ENCODE measurements at places on chromosomes 5 and 9.

DNA sequence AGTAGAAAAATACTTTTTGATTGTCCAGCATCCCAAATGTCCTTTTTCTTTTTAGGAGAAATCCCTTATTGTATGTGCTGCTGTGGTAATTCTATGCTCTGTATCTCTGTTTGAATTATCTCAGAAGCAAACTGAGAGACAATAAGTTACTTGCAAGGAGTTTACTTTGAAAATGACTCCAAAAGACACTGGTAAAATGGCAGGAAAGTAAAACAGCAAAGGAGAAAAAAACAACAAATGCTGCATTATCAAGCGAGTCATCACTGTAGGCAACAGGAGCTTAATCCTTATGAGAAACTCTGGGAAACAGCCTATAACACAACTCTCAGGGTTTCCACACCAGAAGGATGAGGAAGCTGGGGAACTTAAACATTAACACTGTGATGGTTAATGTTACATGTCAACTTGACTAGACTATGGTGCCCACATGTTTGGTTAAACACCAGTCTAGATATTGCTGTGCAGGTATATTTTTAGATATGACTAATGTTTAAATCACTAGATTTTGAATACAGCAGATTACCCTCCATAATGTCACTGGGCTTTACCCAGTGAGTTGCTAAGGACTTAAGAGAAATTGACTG lies 92.6 kb upstream of the GAS1 start:
- no peak for DNase-seq

- DNase-seq: peak; percentile 62
Observed at GRCh38 chr9:131668439-131669268, 71.2 kb downstream of the RAPGEF1 start.

- DNase-seq: no peak
Observed at GRCh38 chr5:13910637-13911288, 33.7 kb downstream of the DNAH5 start.

DNA sequence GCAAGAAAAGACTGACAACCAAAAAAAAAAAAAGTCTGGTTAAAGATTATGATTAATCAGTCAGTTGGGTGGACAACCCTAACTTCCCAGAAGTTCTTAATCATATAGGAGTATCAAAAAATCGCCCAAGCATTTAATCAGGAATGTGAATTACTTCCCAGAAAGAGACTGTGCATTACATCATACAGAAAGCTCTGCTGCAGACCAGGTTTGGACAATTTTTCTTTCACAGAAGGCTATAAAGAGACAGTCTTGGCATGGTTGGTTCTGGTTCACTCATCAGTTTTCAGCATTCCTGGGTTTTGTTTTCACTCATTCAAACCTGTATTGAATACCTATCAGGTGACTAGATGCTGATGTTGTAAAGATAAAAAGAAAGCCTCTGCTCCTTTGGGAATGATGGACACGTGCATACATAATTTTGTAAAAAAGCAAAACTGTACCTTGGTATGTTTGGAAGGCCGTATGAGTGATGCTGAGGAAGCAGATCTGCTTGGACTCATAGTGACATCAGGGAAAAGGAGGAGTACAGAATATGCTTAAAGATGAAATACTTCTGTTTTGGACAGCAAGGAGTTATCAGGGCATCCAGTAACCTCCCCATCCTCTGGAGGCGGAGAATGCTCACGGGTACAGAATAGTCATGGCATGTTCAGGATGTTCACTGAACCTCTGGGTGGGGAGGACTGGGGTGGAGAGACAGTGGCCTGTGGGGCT lies 178.4 kb downstream of the GNA14 start:
- no peak for DNase-seq

GRCh38 chr5:116415182-116415581 lies 159.4 kb downstream of the SEMA6A start:
- DNase-seq: no peak

GRCh38 chr9:90308691-90309090 lies 333.9 kb downstream of the DIRAS2 start:
- DNase-seq: no peak

- no peak for DNase-seq
Observed at GRCh38 chr5:79955356-79955895, 35.6 kb downstream of the MTX3 start.

DNA sequence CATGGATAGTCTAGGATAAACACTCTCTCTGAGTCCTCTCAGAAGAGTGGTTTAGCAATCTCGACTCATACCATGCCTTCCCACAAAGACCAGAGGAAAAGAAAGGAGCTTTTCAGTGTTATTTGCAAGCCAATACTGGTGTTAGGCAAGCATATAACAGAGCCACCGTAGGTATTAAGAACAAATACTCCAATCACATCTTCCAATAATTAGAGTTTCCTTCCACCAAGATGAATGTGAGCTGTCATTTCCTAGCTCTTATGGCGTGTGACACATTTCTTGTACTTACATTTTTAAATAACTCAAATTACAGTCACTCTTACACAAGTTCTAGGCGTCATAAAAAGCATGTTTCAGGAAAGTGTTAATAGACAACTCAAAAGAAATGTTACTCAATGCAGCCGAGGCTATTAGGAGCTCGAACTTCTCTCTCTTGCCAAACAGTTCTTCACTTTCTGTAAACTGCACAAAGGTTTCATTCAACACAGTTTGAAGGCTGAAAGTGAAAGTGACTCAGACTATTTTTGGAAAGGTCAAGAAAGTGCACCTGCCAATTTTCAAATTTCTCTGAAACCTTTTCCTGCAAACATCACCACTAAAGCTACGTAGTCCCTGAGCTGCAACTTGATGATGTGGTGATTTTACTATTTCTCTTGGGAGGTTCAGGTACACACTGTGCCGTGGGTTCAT lies 153.8 kb downstream of the AUH start:
- DNase-seq: peak; percentile 30

- no peak for DNase-seq
Observed at GRCh38 chr9:97682242-97682641, 14.9 kb downstream of the XPA start.

- no peak for DNase-seq
Observed at GRCh38 chr9:125759764-125760129, 12.6 kb downstream of the PBX3 start.

DNA sequence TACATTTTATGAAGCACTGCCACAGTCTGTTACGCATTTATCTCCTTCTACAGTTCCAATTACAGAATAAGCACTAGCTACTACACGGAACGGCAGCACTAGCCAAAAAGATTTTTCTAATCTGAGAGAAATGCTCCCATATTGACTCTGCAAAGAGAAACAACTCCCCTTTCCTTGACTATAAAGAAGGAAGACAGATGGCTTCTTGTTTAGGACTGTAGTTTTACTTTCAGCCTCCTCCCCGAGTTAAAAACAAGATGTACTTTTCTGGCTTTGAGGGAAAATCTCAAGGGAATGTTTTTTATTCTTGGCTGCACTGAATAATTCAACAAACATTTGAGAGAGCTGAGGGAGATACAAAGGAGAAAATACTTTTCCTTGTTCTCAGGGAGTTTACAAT lies 1.9 kb upstream of the SLC44A1 start:
- DNase-seq: no peak

DNA sequence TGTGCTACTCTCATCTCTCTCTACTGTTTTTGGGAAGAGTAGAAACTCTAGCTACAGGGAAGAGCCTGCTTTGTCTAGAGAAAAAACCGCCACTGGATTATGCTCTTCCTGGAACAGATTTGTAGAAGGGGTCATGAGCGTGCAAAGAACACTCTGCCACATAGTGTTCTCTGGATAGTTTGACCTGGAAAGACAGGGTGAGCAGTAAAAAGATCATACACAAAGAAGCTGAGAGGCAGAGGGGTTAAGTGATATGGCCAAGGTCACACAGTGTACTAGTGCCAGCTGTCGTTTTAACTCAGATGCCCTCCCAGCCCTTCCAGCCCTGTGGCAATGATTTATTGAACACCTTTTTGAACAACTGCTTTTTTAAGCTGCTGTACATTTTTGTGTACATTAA lies 182.2 kb downstream of the NNT start:
- DNase-seq: no peak

DNA sequence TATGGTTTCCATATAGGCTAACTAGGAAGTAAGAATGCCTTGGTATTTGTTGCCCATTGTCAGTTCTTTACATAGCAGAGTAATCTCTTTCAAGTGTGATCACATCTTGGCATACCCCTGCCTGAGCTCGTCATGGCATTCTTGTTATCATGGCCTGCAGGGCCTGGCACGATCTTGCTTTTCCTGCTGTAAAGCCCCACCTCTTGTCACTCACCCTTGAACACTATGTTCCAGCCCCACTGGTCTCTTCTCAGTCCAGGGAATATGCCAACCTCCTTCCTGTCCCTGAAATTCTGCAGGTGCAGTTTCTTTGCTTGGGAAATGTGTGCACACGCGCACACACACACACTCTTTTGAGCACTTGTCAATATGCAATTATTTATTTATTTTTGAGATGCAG lies 250.2 kb upstream of the DMRT1 start:
- DNase-seq: no peak

- DNase-seq: no peak
Observed at GRCh38 chr5:97118261-97119006, 24.0 kb downstream of the LIX1 start.

DNA sequence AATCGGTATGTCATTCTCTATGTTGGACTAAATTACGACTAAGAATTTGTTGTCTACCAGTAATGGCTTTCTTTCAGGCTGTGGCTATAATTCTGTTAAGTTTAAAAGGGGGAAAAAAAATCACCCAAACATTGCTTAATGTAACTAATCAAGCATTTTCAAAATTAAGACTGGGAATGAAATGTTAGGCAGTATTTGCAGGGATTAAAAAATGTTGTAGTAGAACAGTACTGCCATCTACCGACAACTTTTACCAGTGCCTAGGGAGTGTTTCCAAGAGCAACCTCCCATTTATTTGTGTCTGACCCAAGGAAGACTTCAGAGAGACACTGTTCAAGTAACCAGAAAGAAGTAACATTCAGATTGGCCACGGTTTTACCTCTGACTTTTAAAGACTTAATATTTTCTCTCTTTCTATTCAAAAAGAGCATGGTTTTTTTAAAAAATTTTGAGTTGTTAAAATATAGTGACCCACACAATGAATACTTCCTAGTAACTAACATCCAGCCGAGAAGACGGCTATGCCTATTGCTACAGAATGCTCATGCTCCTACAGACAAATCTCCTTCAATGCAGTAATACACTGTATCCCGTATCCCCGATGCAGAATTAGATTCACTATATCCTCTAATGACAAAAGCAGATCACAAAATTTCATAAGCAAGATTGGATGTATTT lies 92.4 kb downstream of the ARL15 start:
- no peak for DNase-seq

DNA sequence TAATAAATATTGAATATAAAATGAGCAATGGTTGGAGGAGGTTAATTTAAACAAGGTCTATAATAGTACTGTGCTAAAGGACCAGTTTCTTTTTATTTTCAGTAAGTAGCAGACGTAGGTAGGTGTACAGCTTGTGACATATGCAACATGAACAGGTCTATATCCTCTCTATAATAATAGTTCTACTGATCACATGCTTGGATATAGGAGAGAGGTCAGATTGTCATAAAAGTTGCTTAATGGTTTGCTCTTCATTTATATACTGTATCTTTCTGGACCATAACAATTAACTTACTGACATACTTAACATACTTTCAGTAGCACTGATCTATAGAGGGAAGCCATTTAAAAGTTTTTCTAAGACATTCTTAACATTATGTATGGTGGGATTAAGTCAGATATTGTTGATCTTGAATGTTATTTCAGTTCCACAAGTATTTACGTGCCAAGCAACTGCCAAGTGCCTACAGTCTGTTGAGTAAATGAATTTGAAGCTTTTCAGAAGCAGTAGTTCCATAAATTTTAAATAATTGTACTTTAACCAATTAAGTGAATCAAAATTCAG lies 68.0 kb downstream of the DENND4C start:
- no peak for DNase-seq

- DNase-seq: no peak
Observed at GRCh38 chr5:68710514-68710913, 383.3 kb upstream of the SLC30A5 start.

GRCh38 chr9:112377087-112377486 lies 2.8 kb upstream of the HSDL2 start:
- DNase-seq: no peak

DNA sequence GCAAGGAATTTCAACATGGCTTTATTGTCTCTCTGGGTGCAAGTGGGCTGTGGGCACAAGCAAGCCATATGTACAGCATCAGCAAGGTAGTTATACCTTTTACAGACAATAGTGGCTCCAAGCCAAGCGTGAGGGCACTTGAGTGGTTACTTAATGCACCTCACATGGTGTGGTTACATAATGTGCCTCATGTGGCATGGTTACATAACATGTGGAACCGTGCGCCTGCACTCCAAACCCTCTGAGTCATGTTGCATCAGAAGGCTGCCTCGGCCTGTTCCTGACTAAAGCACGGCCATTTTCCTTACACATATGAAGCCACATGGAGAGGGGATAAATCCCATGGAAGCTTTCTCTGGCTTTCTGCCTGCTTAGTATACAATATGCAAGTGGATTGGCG lies 150.9 kb downstream of the OSTF1 start:
- no peak for DNase-seq

GRCh38 chr5:108238461-108238860 lies 143.4 kb downstream of the FBXL17 start:
- DNase-seq: no peak

GRCh38 chr5:138829341-138829740 lies 45.8 kb downstream of the LRRTM2 start:
- no peak for DNase-seq

- no peak for DNase-seq
Observed at GRCh38 chr5:14503017-14503680, 78.4 kb upstream of the OTULINL start.

DNA sequence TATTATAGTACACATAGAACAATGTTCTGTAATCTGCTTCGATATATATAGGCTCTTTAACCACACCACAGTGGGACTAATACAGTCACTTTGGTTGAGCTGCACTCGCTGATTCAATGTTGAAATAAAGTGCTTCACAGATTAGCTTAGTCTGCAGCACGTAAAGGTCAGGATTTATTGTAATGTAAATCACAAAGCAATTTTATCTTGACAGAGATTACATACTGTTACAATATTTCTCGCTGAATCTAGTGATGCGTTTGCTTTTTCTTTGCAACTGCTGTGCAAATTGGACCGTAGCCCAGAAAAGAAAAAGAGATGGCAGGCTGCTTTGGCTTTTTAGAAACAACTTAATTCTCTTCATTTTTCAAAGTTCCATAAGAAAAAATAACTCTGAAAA lies 52.9 kb downstream of the CETN3 start:
- DNase-seq: no peak

DNA sequence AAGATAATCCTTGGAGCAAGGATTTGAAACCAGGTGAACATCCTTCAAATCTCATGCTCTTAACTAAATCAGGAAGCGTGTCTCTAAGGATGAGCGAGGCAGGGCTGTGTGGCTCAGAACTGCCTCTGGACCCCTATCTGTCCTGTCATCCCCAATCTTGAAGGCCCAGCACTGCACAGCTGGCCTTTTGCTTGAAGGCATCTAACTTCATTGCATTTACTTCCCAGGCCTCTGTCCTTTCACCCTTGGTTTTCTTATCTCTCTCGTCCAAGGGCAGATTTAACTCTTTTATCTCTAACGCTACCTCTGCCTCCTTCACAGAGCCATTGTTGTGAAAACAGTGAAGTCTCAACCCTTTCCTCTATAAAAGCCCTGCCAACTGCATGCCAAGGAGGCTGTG lies 83.8 kb downstream of the UGCG start:
- DNase-seq: no peak

GRCh38 chr9:134386951-134387831 lies 60.9 kb downstream of the RXRA start:
- DNase-seq: no peak

GRCh38 chr9:107983181-107983603 lies 493.6 kb upstream of the KLF4 start:
- no peak for DNase-seq

GRCh38 chr9:123346026-123346425 lies 10.0 kb upstream of the CRB2 start:
- DNase-seq: no peak

Measured in activated T-cell treated with anti-CD3 and anti-CD28 coated beads for 24 hours (primary cell).